ENCODE measurements at places on chromosomes 1 and 21.
A peak's percentile ranks its signal among the peaks of the same experiment; 100 is the strongest.

GRCh38 chr1:183859119-183859518 is 54.2 kb downstream of the RGL1 start:
- no peak for DNase-seq

GRCh38 chr1:154878371-154879037 is 8.4 kb upstream of the KCNN3 start:
- DNase-seq, result peak; percentile 14

DNA sequence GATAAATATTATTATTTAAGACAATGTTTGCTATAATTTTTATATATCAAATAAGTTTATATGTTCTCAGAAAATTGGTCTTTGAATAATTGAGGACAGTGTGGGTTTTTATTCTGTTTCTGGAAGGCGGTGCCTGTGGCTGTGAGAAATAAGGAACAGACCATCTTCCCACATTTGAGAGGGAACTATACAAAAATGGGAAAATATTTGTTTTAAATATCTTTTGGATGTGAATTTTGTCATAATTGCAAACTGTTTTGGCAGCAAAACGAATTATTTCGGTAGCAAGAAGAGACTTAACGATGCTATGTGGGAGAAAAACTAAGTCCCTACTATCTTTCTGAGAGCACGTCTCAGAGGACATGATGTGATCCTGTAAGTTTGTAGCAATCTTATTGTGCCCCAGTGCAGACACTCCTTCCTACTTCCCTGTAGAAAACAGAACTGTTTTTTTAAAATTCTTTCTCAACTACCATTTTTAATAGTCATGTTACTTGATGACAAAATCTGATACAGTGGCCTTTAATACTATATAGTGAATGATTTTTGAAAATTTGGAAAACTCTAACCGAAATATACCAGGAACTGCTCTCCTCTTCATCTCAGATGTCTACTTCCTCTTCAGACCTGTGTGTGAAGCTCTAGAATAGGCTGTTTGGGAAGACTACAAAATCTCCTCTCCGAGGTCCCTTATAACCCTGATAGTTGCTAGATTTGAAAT is 25.4 kb downstream of the PTPRC start:
- no peak for DNase-seq

DNA sequence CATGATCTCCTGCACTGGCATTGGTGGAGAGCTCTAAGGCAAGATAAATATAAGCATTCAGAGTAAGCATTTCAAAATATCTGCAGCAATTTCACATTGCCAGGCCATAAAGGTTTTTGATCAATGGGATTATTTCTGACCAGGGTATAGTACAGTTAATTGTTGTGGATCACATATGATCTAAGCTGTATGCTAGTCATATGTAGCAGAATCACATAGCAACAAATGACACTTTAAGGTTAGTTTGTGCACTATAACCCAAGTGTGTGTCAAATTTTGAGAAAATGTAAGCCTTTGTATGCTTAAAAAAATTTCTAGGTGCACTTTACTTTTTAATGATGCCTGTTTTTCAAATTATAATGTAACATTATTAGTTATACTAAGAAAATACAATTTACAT is 386.0 kb upstream of the ADAMTS5 start:
- DNase-seq, result no peak

DNA sequence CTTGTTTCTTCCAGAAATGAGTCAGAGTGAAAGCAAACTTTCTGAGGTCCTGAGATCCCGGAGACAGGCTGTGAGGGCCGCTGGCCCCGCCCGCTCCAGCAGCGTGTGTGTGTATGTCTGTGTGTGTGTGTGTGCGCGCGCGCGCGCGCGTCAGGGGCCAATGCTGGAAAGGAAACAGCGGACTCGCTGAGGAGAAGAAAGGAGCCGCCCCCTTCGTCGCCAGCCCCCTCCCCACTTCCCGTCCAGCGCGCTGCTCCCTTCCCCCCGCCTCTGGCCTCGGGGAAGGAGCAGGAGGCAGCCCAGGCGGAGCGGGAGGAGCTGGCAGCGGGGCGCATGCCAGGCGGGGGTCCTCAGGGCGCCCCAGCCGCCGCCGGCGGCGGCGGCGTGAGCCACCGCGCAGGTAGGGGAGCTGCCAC is at the start of gene DISC1:
TSS of gene DISC1 (plus strand) at position 256 of the 416 bp plus-strand sequence. CDS start at position 334, 78 bp downstream.
- peak; percentile 49 for DNase-seq

Data from activated CD8-positive, alpha-beta memory T cell treated with anti-CD3 and anti-CD28 coated beads for 1 hour (primary cell).